ENCODE measurements at places on chromosomes 13 and 19.

DNA sequence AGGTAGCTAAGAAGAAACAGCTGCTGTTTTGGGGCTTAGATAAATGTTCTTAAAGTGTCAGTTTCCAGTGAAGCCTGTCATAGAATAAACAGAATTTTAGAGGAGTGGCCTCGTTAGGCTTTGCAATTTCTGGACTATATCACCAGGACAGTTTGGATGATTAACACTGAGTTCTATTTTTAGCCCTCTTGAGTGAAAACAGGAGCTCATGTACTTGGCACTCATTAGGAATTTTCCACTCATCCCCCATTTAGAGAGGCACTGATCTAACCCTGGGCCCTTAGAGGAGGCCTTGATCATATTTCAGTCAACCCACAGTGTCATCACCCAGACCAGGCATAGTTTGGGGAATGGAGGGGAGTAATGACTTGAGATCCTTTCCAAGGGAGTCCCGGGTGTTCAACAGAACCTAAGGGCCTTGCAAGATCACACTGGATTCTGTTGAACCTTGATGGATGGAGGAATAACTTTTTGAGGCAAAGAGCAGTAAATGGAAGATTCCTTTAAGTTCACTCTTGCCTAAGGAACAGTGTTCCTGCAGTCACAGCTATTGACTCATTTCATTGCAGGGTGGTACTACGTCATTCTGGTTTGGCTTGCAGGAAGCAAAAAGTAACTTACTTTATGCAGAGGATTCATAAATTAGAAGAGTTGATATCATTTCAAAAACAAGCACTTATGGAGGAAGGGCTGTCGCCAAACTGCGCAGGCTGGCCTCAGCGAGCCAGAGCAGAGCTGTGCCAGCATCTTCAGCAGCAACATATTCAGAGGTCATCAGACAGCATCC, 160.2 kb downstream of the SLC7A1 start:
- DNase-seq, result no peak

DNA sequence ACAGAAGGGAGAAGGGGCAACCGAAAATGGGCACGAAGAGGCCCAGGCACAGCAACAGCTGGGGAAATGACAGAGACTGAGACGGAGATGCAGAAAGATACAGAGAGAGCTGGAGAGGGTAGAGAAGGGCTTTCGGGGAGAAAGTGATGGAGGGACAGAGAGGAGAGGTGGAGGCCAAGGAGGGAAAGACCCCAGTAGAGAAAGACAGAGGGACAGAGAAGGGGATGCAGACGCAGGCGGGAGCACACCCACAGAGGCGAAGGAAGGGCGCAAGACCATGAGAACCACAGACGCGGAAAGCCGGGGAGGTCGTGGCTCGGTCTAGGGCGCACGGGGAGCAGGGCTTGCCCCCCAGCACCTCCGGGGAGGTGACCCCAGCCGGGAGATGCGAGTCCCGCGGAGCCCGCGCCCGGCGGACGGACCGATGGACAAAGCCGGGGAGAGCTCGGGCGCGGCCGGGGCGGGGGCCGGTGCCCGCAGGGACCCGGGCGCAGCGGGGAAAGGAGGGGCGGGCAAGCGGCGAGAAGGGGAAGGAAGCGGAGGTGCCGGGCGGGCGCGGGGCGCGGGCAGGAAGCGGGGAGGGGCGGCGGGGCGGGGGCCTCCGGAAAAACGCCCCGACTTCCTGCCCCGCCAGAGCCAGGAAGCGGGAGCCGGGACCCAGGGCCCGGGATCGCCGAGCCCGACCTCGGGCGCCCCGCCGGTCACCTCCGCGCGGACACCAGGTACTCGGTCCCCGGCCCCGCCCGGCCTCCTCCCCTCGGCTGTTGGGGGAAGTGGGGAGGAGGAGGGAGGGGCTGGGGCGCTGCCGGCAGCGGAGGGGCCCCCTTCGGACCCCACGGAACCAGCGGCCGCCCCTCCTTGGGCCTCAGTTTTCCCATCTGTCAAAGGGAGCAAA, at the start of gene ARHGEF1:
Gene ARHGEF1 (plus strand): TSS at position 617 of the 895 bp plus-strand sequence. CDS start 4,899 bp downstream, outside the sequence.
- DNase-seq, result no peak

GRCh38 chr13:19713186-19713965, 69.4 kb downstream of the PSPC1 start:
- no peak for DNase-seq

DNA sequence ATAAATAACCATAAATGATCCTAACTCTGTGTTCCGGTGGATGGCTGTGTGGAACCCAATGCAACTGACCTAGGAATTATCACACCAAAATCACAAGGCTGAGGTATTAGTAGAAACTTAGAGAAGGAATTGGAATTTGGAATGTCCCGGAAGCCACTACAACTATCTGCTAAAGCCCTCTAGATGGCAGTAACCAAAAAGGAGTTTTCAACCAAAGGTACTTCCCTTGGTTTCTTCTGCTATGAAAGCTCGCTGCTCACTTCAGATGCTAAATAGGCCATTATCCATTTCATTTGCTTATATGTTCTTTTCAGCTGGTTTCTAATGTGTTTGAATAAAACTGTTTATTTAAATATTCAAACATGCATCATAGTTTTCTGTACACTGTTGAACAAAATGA, 1589.1 kb upstream of the SPRY2 start:
- no peak for DNase-seq

DNA sequence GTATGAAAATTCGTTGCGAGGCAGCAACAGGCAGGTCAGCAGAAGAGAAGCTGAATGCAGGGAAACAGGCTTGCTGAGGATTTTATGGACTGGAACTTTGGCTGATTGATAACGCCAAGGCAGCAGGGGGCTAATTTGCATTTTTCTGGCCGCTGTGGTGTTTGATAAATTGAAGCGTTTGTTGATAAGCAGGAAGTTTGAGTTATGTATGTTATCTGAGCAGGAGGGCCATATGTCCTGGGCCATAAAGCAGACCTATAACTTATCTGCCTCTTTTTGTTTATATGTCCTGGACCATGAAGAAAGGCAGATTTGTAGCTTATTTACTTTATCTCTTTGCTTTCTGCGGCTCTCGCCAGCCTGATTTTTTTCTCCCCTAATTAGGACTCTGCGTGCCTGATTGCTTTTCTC, 65.9 kb downstream of the ZNF627 start:
- no peak for DNase-seq

- no peak for DNase-seq
Measured at GRCh38 chr19:17281391-17282304, at the start of gene ANKLE1. ANKLE1 (plus strand) TSS chr19:17281901; CDS start chr19:17281921, 20 bp downstream.

- DNase-seq, result no peak
Measured at GRCh38 chr13:45269204-45269603, 68.4 kb upstream of the KCTD4 start.

GRCh38 chr19:19406878-19407632, 1.6 kb downstream of the GATAD2A start:
- DNase-seq, result no peak

DNA sequence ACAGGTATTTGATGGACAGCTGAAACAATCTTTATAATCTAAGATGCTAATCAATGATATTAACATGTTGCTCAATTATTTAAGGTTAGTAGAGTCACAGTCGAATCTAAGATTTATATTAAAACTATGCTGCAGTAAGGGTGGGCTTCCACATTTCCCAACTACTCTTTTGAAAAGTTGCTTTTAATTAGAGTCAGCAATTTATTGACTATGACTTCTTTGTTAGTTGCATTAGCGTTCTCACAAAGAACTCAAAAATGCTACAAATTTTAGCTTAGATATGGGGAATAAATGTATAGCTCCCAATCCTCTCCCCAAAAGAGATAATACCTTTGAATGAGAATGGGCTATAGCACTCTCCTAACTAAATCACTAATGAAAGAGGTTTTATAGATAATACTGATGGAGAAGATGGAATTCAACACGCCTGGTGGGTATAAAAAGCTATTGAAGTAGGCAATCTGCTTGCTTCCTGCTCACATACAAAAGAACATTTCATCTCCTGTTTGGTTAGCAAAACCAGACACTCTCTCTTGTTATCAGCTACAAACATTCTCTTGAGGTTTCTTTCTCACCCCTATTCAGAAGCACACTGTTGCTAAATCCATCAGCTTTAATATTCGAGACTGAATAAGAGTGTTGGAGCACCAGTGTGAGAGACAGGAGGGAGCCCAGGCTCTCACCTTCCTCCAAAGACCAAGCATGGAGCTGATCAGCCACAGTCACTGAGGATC, 2.4 kb upstream of the FLT1 start:
- no peak for DNase-seq

GRCh38 chr13:20993661-20994440, 67.5 kb downstream of the LATS2 start:
- peak; percentile 50 for DNase-seq

- no peak for DNase-seq
Measured at GRCh38 chr13:23654111-23655110, 84.2 kb downstream of the TNFRSF19 start.

GRCh38 chr19:30225676-30226463, 146.3 kb upstream of the ZNF536 start:
- no peak for DNase-seq

DNA sequence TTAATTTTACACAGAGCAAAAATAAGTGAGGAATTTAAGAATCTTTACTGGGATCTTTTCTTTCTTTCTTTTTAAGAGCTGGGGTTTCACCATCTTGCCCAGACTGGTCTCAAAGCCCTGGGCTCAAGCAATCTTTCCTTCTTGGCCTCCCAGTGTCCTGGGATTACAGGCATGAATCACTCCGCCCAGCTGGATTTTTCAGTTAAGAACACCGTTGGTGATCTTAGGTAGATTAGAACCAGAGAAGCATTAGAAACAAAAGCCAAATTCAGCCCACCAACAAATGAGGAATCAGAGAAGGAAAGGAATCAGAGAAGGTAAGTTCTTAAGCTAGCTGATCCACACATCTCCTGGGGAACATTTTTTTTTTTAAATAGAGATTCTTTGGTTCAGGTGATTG, 34.2 kb downstream of the EPSTI1 start:
- no peak for DNase-seq

DNA sequence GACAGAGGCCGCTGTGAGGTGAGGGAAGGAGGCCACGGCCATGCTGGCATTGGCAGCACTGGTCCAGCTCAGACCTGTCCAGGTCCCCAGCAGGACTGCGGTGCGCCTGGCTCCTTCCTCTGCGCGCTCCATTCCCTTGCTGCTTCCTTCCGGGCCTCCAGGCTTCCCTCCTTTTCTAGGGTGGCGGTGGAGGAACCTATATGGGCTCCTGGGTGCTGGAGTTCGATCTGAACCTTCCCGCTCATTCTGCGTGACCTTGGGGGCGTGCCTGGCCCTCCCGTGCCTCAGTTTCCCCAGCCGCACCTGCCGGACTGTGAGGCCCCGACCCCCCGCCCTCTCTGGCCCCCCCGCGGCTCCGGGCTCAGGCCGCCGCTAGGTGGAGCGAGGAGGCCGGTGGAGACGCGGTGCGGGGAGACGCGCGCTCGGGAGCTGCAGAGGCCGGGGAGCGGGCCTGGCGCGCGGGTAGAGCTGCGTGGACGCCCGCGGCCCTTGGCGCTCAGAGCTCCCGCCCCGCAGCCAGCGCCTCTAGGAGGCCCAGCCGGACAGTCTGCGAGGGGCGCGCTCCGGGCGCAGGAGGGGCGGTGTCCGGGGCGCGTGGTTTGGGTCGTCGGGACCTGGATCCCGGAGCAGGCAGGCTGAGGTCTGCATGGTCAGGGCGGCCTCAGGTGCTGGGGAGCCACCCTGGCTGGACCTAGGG, 29.9 kb downstream of the EFNA2 start:
- no peak for DNase-seq

- DNase-seq, result no peak
Measured at GRCh38 chr13:27917121-27917947, 2.5 kb upstream of the PDX1 start.

GRCh38 chr19:4909897-4910593, 744 bp downstream of the UHRF1 start:
- DNase-seq, result peak; percentile 96

All from chondrocyte (in vitro differentiated cells).